ENCODE measurements at places on chromosomes 7 and 10.

GRCh38 chr7:142459551-142459963 lies 201.7 kb upstream of the PRSS58 start:
- DNase-seq = peak; percentile 12

GRCh38 chr10:44968500-44969400 lies 9.1 kb downstream of the RASSF4 start:
- no peak for DNase-seq

DNA sequence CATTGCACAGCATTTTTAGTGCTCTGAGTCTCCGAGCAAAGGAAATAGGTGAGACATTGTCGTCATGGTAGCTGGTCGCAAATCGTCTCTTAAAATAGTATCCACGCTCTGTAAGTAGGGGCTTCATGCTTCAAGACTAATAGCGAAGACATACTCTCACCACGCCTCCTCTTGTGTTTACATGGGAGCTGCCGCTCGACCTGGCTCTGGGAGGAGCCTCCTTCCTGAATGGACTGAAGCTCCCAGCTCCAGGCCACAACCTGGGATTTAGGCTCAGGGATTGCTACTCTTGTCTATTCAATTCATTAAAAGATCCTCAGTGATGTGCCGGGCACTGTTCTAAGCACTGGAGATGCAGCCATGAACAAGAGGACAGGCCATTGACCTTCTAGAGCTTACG lies 196.1 kb upstream of the GALNT17 start:
- no peak for DNase-seq

GRCh38 chr7:151115121-151115835 lies 29.0 kb downstream of the AGAP3 start:
- DNase-seq = no peak

GRCh38 chr7:69373171-69374043 lies 224.9 kb upstream of the AUTS2 start:
- no peak for DNase-seq

- DNase-seq = no peak
Observed at GRCh38 chr7:72751978-72752377, 76.0 kb downstream of the TYW1B start.

DNA sequence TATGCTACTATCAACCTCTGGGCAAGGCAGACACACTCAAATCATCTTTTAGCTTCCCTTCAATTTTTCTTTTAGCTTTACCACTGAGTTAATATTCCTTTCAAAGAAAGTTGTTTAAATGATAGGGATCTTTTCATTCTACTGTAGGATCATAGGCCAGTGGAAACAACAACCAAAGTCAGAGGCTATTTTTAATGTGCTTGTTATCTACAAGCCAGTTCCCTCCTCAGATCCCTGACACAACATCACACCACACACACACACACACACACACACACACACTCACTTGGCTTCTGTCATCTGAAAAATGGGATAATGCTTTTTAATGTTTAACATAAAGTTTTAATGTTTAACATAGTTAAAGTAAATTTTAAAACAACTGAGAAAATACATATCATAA lies 106.7 kb upstream of the CAV2 start:
- no peak for DNase-seq

DNA sequence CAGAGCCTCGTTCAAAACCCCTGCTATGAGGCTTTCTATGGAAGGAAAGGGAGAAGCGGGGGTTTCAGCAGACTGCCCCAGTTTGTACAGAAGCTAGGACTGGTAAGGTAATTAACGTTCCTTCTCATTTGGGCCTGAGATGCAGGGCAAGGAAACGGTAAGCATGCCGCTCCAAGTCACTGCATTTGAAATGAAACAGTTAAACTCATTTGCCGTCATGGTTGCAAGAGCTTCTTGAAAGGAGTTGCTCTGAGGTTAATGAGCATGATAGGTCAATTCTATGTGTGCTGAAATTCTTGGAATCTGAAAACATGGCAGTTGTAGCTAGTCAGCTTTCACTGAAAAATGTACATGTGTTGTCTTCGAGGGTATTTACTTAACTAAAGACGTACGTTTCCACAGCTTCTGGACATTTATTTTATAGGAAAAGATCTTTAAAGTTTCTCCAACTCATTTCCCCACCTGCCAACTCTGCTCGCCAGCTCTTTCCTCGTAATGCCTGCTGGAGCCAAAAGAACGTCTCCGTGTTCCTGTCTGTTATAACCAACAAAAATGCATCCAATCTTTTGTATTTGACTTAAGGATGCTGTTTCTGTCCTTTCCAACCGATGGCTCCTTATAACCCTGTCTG lies 73.3 kb downstream of the ADAM12 start:
- DNase-seq = no peak

GRCh38 chr10:106577266-106577665 lies 587.2 kb downstream of the SORCS1 start:
- DNase-seq = no peak

DNA sequence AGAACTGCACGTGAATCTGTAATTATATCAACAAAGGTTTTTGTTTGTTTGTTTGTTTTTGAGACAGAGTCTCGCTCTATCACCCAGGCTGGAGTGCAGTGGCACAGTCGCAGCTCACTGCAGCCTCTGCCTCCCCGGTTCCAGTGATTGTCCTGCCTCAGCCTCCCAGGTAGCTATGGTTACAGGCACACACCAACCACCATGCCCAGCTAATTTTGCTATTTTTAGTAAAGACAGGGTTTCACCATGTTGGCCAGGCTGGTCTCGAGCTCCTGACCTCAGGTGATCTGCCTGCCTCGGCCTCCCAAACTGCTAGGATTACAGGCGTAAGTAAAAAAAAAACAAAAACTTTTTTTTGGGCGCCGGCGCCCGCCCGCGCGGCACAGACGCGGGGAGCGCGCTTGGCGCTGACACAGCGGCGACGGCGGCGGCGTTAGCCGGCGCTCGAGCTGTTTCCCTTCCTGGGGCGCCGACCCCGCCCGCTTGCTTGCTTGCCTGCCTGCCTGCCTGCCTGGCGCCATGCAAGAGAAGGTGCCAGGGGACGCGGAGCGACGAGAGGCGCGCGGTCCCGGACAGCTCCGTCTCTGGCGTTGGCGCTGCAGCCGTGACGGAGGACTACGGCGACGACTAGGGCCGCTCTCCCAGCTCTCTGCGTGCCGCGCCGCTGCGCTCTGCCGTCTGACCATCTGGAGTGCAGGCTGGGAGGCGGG lies 171.4 kb upstream of the NUPR2 start:
- DNase-seq = peak; percentile 16

DNA sequence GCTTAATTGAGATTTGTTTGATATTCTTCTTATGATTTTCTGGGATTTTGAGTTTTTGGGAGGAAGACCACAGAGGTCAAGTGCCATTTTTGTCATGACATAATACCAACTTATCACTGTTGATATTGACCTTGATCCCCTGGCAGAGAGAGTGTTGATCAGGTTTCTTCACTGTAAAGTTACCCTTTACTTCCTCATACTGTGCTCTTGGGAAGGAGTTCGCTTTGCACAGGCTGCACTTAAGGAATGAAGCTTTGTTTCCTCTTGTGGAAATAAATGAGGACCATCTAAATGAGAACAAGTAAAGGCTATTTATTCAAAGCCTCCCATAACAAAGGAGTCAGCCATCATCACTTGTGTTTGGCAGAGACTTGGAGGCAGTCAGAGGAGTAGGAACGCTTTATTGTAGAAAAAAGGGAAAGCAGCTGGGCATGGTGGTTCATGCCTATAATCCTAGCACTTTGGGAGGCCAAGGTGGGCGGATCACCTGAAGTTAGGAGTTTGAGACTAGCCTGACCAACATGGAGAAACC lies 16.1 kb downstream of the ST7 start:
- DNase-seq = no peak

DNA sequence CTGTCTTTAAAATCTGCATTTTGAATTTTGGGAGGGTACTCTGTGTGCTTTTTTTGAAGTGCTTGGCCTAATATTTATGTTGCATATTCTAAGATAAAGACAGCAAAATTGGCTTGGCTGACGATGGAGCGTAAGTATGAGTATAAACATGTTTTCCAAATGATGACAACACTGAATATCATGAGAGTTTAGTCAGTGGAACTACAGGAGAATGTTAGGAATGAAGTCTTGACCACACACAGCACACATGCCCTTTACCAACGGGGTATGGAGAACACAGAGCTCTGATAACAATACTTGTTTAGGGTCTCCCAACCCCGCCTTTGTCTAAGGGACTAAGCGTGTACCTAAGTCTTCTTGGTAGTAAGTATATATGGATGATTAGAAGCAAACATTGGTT lies 253.9 kb upstream of the FZD8 start:
- no peak for DNase-seq

Measured in hippocampal formation (tissue), 2 donors.